ENCODE measurements at places on chromosomes 7 and 10.
A peak's percentile ranks its signal among the peaks of the same experiment; 100 is the strongest.

- DNase-seq = peak; percentile 70
Observed at GRCh38 chr7:117582219-117582704, 102.4 kb downstream of the CFTR start.

GRCh38 chr7:72924386-72924732 lies 536 bp upstream of the POM121 start:
- DNase-seq = no peak

DNA sequence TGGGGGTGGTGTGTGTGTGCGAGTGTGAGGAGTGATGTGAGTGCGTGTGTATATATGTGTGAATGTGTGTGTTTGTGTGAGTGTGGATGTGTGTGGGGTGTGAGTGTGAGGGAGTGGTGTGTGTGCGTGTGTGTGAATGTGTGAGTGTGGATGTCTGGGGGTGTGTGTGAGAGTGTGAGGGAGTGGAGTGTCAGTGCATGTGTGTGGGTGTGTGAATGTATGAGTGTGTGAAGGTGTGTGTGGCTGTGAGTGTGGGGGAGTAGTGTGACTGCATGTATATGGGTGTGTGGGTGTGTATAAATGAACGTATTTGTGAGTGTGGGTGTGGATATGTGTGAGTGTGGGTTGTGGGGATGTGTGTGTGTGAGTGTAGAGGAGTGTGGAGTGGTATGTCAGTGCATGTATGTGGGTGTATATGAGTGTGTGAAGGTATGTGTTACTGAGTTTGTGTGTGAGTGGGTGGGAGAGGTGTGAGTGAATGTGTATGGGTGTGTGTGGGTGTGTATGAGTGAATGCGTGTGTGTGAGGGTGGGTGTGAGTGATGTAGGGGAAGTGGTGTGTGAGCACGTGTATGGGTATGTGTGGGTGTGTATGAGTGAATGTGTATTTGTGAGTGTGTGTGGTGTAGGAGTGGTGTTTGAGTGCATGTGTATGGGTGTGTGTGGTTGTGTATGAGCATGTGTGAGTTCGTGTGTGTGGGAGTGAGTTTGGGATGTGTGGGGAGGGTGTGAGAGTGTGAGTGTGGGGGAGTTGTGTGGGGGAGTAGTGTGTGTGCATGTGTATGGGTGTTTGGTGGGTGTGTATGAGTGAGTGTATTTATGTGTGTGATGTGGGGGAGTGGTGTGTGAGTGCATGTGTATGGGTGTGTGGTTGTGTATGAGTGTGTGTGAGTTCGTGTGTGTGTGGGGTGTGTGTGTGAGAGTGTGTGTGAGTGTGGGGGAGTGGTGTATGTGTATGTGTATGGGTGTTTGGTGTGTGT lies 28.5 kb upstream of the NUB1 start:
- no peak for DNase-seq

GRCh38 chr10:49290607-49291006 lies 8.4 kb upstream of the C10orf71 start:
- DNase-seq = no peak

- DNase-seq = no peak
Observed at GRCh38 chr10:127866276-127867013, 26.3 kb downstream of the CLRN3 start.

All from GM04503 (cell line).